ENCODE measurements at places on chromosomes 13 and 19.

DNA sequence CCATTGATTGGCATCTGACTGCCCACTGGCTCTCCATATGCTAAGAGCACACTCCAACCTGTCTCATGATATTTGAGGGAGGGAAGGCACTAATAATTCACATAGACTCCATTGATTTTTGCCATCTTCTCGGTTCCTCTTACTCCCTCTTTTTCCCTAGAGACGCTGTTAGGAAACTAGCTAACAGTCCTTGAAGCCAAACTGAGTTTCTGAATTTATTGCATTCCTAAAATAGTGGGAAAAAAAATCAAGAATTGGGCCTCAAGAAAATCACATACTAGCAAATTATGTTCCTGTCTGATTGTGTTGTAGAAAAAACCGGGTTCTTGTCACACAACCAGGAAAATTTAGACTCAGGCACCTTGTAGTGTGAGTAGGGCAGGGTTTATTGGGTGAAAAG is 86.4 kb upstream of the SLC7A1 start:
- no peak for DNase-seq

DNA sequence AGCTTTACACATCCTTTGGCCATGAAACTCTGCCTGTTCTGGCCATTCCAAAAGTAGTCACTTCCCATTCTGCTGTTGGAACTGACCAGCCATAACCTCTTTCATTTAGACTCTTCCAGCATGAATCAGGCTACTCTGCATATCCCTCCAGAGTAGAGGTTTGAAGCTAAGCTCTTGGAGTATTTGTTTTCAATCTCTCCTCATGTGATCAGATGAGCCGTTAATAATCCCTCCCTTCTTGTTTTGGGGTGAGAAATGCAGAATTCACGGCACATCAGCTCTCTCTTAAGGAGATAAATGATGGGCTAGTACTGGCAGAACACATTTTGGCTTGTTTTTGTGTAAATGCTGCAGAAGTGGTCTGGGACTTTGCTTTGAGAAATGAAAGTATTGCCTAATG is 519.9 kb downstream of the PCDH17 start:
- DNase-seq: no peak

- no peak for DNase-seq
Measured at GRCh38 chr19:49739933-49740332, 23.2 kb downstream of the TSKS start.

DNA sequence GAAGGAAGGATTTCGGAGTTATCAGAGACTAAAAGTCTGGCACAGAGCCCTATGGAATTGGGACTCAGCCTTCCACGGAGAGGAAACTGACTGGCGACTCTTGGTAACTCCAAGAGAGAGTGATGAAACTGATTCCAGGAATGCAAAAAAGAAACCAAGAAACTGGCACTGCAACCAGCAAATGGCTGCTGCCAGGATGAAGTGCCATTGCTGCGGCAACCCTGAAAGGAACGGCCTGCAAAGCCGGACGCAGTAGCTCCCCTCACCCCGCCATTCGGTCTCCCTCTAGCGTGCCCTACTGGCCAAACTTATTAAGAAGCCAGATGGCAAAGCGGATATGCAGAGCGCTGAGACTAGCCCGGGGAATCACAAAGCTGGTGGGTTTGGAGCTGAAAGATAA is 236.0 kb downstream of the PCDH9 start:
- DNase-seq: peak; percentile 87

DNA sequence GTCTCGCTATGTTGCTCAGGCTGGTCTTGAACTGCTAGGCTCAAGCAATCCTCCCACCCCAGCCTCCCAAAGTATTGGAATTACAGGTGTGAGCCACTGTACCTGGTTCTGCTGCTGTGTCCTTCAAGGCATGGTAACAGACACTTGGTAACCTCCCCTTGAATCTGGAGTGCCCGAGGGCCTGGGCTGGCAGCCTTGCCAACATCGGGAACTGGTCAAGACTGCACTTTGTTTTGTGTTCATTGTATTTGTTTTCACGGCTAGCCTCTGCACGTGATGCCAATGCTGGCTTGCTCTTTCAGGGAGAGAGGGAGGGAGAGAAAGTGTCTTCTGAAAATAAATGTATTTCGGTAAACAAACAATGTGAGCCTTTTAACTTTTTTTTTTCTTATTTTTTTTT is 12.0 kb downstream of the CERS4 start:
- no peak for DNase-seq

- DNase-seq: peak; percentile 29
Measured at GRCh38 chr13:39444866-39445265, 158.1 kb downstream of the LHFPL6 start.

- no peak for DNase-seq
Measured at GRCh38 chr13:34031610-34032009, 213.7 kb downstream of the RFC3 start.

Data from hematopoietic multipotent progenitor cell treated with erythropoietin and hydrocortisone succinate and interleukin-3 and kit ligand, for 4 days (in vitro differentiated cells).